ENCODE measurements at places on chromosomes 12 and 14.
A peak's percentile ranks its signal among the peaks of the same experiment; 100 is the strongest.

DNA sequence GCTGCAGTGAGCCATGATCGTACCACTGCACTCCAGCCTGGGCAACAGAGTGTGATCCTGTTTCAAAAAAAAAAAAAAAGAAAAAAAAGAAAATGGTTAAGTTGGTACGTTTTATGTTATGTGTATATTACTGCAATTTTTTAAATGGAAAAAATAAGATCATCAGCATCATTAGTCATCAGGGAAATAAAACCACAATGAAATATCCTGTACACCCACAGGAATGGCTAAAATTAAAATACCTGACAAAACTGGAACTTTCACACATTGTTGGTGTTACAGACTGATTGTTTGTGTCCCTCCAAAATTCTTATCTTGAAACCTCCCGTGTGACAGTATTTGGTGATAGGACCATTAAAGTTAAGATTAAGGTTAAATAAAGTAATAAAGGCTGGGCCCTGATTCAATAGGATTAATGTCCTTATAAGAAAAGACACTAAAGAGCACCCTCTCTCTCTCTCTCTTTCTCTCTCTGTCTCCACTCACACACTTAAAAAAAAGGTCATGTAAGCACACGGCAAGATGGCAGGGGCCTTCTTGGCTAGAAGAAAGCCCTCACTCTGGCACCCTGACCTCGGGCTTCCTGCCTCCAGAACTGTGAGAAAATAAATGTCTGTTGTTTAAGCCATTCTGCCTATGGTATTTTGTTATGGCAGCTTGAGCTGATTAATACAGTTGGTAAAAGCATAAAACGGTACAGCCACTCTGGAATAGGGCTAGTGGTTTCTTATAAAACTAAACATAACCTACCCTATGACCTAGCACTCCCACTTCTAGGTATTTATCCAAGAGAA, 48.3 kb upstream of the ZFP36L1 start:
- no peak for DNase-seq

GRCh38 chr14:66228267-66228970, 257.8 kb upstream of the CCDC196 start:
- no peak for DNase-seq

DNA sequence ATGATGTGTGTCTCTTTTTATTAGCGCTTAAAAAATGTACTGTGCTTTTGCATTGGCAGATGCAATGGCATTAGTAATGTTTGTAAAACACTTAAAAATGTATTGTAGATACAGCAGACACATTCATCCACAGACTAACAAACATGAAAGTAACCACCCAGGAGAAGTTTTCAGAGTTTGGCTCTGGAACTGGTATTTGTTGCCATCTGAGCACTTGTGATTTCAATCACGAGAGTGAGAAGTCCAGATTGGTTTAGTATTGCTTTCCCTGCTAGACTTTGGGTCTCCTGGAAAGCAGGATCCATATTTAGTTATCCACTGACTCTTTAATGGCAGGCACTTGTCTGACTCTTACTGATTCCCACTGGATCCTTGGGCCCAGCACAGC, 13.2 kb downstream of the RASSF8 start:
- no peak for DNase-seq

DNA sequence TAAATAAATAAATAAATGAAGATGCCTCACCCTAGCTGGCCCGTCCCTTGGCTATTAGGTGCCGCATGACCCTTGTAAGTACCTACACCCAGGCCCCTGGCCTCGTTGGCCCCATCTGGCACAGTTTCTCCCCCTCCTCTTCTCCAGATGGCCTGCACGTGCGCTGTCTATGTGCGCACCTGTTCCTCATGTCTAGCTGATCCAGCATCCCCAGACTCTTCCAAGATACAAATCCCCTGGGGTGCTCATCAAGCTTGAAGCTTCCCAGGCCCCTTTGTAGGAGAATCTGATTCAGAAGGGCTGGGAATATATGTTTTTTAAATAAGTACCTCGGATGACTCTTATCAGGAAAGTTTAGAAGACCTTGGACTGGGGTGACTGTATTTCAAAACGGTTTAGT, 133.3 kb downstream of the CHST11 start:
- DNase-seq: no peak

GRCh38 chr12:111904446-111904975, 62.5 kb downstream of the MAPKAPK5 start:
- DNase-seq: no peak

GRCh38 chr12:62562846-62563245, 96.2 kb downstream of the MON2 start:
- DNase-seq: no peak

DNA sequence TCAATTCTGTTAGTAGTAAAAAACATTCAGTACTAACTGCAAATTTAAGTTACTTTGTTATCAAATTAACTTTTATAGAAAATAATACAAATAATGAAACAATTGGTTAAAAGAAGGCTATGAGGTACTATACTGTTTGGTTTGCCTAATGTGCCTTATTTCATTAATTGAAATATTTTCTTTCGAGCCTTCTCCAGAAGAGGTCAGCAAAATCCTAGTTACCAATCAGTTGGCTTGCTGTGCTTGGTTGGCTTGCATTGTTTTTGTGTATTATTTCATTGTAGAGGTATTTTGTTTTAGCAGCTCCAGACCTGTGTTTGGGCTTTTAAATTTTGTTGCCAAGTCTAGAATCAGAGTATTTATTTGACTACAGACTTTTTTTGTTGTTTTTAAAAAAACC, 68.5 kb downstream of the AEBP2 start:
- no peak for DNase-seq

GRCh38 chr14:74394549-74394948, 31.5 kb downstream of the SYNDIG1L start:
- no peak for DNase-seq

DNA sequence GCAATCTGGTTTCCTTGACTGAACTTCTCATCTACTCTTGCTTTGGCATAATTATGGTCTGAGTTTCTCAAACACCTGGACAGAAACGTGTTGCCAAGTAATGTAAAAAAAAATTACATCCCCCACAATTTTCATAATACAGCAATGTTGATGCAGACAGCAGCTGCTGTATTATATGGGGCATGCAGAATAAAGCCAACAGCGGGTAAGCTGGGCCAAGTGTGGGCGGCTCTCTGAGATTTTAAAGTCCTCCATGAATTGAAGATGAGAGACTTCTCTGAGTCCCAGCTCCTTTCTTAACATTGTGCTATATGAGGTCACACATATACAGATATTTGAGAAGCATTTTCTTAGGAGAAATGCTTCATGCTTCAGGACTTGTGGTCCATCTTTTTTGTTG, 881.2 kb downstream of the GALC start:
- DNase-seq: no peak

- DNase-seq: peak; percentile 3
Measured at GRCh38 chr14:66746316-66747006, 238.5 kb downstream of the GPHN start.

GRCh38 chr14:52240623-52241022, 26.9 kb upstream of the PTGDR start:
- DNase-seq: no peak

DNA sequence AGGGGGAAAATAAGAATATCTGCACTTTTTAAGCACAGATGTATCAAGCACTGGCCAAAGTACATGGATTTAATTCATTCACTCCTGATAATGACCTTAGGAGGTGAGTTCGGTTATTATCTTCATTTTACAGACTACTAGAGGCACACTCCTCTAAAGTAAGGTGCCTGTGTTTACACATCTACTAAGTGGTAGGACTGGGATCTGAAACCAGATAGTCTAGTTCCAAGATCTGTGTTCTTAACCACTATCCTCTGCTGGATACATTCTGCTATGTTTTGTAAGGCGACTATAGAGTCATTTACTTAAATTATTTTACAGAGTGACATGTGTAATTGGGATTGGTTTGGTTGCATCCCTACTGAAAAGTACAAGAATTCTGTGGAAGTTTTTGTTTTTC, 175.3 kb downstream of the ESR2 start:
- DNase-seq: no peak

- DNase-seq: no peak
Measured at GRCh38 chr12:71474791-71475190, 35.2 kb downstream of the LGR5 start.

GRCh38 chr12:92668739-92669138, 34.0 kb upstream of the PLEKHG7 start:
- DNase-seq: no peak

DNA sequence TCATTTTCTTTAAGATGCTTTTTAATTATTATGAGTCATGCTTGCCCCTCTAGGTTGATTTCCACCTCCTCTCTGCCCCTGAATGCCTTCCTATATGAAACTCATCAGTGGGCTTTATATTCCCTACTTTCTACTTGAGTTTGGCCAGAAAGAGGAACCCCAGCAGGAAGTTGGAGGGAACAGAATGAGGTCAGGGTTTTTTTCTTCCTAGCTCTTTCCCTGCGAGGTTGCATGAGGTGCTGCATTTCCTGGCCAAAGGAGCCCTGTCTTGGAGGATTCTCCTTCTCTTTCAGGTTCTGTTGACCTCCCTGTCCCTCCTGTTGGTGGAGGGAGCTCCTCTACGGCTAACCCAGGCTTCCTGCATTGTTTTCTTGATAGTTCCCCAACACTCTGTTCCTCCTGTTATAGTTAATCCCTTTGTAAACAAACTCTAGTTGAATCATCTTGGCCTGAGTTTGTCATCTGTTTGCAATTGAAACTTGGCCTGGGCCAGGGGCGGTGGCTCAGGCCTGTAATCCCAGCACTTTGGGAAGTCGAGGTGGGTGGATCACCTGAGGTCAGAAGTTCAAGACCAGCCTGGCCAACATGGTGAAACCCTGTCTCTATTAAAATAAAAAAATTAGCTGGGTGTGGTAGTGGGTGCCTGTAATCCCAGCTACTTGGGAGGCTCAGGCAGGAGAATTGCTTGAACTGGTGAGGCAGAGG, 15.3 kb upstream of the SPIC start:
- peak; percentile 40 for DNase-seq

GRCh38 chr14:38405851-38406635, 150.2 kb upstream of the CLEC14A start:
- DNase-seq: no peak

GRCh38 chr14:63362389-63362819, 43.7 kb upstream of the GPHB5 start:
- DNase-seq: no peak

DNA sequence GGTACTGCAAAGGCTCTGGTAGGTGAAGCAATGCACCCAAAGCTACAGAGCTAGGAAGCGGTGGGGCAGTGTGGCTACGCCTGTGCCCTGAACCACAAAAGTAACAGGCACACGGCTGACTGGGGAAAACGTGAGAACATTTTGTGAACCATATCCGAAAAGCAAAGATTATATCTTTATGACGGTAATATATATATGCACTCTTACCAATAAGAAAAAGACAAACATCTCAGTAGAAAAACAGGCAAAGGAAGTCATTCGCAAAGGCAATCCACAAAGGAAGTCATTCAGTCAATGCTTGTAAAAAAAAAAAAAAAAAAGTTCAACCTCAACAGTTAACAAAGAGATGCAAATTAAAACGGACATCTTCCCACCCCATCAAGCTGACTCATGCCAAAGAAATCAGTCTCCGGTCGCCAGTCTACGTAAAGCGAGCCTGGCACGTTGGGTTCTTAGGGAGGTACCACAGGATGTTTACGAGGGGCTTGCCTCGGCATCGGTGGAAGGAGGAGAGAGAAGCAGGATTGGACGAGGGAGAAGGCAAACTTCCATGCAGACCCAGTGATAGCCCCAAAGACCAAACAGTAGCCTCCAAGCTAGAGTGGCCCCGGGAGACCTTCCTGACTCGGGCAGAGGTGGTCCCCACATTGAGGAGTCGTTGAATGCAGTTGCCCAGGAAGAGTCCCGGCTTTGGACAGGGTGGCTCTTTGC, 39.4 kb upstream of the PPP2R5C start:
- no peak for DNase-seq

GRCh38 chr14:103107941-103108748, 13.6 kb downstream of the EXOC3L4 start:
- DNase-seq: no peak

GRCh38 chr12:118549510-118549980, 173.2 kb downstream of the SUDS3 start:
- no peak for DNase-seq

GRCh38 chr14:88232771-88233170, 90.3 kb downstream of the KCNK10 start:
- no peak for DNase-seq

DNA sequence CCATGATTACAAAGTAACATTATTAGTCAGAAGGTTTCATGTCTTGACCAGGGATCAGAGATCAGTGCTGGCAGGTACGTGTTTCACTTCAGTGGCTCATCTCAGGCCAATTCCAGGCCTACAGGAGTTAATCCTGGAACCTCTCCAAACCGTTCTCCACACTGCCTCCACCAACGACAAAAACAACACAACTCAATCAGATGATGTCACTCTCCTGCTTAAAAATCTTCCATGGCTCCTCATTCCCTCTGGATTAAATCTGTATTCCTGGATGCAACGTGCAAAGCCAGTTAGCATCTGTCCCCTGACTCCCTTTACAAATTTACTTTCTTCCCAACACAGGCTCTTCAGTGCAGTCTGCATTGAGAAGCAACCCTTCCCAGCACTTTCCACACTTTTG, 34.3 kb upstream of the TXNRD1 start:
- no peak for DNase-seq

GRCh38 chr14:23641915-23642588, 5.9 kb downstream of the DHRS2 start:
- no peak for DNase-seq

GRCh38 chr14:63659726-63660125, 18.1 kb upstream of the WDR89 start:
- DNase-seq: no peak

DNA sequence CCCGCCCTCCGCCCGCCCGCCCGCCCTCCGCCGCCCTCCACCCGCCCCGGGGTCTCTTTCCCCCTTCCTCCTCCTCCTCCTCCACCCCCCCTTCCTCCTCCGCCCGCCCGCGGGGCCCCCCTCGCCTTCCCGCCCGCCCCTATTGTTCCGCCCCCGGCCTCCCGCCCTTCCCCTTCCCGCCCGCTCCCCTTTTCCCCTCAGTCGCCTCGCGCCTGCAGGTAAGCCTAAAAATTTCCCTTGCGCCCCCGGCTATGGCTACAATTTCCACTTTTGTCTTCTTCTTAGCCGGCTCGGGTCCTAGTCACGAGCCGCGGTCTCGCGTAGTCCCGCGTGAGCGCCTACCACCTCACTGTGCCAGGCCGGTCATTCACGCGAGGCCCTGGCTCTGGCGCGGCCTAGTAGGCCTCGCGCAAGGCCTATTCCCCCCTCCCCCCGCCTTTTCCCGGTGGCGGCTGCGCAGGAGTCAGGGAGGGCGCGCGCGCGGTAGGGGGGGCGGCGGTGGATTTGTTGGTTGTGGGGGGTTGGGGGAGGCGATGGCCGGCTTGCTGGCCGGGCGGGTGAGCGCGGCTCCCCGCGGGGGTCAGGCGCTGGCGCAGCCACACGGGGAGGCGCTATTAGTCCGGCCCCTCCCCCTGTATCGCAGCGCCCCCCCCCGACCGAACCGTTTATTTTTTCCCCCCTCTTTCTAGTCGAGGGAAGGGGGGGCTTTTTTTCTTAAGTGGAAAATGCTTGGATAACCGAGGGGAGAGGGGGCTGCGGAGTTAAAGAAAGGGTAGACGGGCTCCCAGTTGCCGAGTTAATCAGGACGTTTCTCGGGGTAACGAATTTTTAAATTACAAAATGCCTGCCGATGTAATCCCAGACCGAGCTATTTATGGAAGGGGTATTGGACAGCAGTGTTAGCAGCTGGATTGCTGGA, 516 bp downstream of the PCBP2 start:
- peak; percentile 74 for DNase-seq

Measured in HuH-7.5 (cell line).